ENCODE measurements at places on chromosomes 2 and 18.

DNA sequence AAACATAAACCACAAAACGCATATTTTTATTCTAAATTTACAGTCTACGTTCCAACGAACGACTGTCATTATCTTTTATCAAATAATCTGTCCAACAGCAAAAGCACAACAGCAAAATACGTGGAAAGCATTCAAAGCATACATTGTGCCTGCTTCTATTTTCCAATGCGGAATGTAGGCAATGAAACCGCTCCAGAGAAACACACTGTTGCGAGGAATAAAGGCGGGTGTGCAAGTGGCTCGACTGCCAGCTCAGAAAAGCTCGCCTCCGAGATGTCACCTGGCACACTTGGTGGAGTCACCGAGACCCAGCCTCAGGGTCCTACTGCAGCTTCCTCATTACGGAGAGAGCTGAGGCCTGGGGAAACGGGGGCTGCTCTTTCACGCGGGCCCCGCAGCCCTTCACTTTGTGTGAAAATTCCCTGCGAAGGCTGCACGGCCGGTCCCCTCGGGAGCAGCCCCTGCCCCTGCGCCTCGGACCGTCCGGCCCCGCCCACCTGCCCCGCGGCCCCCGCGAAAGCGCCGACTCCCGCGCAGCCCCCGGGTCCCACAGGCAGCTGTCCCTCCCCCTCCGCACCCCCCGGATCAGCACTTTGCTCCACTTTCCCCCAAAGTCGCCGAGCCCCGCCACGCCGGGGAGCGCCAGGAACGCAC is 752 bp downstream of the MGAT4A start:
- DNase-seq: peak; percentile 55

DNA sequence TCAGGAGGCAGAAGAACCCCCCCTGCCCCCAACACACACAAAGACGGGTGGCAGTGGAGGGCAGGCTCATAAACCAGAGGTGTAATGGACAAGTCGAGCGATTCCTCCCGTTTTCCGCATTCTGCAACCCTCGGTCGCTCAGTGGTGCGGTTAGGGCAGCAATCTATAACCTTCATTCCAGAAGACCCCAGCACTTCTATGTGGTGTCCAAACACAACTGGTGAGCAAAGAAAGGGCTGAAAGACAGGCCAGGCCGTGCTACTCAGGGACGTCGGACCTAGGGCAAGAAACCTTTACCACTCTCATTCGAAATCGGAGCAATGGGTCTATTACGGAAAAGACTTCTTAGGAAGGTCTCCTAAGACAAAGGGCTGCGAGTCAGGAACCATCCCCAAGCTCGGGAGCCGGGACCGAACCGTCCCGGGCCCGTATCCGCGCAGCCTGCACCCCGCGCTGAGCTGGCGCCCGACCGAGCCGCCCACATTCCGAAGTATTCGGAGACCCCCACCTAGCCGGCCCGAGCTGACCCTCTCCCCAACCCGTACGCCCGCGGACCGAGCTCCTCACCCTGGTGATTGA is 568 bp downstream of the ARL5A start:
- peak; percentile 51 for DNase-seq

GRCh38 chr2:217340176-217340575 is 480.3 kb upstream of the TNP1 start:
- DNase-seq: no peak

DNA sequence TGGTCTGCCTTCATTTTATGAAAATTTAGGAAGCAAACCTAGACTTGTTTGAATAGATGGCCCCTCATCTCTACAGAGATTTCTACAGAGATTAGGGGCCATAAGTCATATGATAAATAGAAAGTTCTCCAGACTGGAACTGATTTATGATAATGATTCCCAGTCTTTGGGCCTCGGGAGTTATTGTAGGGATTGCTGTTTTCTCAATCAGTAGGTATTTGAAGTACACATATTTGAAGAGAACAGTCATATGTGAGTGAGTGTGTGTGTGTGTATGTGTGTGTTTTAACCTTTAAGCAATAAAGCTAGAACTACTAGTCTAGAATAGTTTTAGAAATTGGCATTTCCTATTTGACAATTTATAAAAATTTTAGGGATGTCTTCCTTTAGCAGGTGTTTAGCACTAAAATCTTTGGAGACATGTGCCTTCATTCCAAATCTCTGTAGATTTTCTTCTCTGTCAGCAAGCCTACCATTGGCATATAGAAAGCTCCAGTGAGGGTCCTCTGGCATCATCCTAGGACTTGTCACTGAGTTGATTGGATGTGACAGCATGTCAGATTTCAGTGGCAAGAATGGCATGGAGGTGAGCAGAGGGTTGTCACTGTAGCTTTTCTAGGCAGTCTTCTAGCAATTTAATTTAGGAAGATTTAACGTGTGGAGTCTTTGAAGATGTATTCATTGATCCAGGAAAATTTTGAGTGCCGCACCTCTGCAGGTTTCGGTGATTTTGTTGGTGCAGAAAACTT is 71.2 kb downstream of the MYO1B start:
- DNase-seq: no peak

GRCh38 chr18:524466-524865 is 24.0 kb upstream of the COLEC12 start:
- DNase-seq: no peak

DNA sequence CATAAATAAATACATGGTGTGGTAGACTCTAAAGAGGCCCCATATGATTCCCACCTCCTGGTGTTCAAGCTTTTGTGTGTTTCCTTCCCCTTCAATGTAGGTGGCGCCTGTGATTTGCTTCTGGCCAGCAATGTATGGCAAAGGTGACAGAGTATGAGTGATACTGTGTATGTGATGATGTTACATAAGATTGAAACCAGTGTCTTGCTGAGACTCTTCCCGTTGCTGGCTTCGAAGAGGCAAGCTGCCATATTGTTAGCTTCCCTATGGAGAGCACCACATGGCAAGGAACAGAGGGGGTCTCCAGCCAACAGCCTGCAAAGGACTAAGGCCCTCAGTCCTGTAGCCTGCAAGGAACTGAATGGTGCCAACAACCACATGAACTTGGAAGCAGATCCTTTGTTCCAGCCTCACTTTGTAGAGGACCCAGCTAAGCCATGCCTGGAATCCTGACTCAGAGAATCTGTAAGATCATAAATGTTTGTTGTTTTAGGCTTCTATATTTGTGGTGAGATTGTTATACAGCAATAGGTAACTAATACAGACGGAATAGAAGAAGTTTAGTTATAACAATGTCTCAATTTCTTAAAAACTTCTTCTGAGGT is 1.7 kb upstream of the SMAD4 start:
- DNase-seq: no peak
